ENCODE measurements at places on chromosomes 7 and 10.
A peak's percentile ranks its signal among the peaks of the same experiment; 100 is the strongest.

DNA sequence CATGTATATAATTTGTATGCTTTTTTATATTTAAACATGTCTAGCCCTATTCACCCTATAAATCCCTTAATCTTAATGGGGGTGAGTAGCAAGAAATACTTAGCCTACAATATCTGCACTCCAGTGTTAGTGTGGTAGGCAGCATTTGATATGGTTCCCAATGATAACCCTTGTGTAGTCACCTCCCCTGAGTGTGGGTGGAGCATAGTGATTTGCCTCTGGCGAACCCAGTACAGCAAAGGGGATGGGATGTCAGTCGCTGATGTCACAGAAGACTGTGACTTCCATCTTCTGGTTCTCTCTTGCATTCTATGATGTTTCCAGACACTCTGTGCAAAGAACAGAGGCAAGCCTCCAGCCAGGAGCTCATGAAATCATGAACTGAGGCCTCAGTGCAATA is 211.2 kb downstream of the CRPPA start:
- DNase-seq: no peak

DNA sequence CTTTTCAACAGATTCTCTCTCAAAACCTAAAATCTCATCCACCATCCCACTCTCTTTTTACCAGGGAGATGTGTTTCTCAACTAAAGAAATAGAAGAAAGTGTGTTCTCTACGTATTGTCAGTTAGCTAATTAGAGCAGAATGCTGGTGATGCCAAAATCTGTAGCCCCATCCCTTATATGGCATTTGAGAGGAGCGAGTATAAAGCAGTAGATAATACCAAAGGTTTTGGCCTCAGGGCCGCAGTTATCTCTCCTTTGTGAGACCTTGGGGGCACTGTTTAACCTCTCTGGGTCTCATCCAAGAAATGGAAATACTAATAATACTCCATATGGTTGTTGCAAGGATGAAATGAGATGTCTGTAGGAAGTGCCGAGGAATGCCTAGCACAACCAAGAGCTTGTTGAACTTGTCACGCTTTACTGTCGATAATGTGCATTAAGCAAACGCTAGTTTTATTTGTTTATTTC is 456 bp upstream of the DLD start:
- DNase-seq: no peak

GRCh38 chr7:926061-927030 is 28.1 kb downstream of the ADAP1 start:
- DNase-seq: no peak

- no peak for DNase-seq
Measured at GRCh38 chr7:50641442-50642405, 76.5 kb upstream of the DDC start.

DNA sequence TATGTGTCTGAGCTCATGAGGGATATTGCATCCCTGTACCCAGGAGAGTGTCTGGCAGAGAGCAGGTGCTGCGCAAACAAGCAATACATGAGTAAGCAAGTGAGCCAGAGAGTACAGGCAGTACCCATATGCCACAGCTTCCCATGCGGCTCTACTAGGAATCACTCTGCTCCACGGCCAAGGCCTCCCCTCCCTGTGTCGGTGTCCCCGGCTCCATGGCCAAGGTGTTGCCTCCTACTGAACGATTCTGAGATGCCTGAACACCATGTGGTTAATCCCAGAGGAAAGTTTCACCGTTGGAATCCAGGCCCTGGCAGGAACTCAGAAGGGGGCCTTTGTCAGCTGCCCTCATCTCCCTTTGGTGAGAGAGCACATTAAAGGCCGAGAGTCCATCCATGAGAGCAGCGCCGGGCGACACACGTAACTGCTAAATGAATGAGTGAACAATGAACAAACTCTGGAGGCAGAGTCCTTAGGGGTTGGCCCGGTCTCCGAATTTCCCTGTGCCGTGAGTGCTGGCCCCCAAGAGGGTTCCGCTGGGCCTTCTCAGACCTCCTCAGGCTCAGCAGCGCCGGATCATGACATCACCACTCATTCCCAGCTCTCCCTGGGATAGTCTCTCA is 136.0 kb upstream of the FAM20C start:
- peak; percentile 20 for DNase-seq

DNA sequence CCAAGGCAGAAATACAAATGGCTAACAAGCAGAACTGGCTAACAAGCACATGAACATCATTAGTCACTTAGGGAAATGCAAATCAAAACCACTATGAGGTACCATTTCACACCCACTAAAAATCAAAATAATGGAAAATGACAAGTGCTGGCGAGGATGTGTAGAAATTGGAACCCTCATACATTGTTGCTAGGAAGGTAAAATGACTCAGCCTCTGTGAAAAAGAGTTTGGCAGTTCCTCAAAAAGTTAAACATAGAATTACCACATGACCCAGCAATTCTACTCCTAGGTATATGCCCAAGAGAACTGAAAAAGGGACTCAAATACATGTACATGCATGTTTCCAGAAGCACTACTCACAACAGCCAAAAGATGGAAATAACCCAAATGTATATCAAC is 52.8 kb upstream of the ANAPC16 start:
- DNase-seq: no peak

GRCh38 chr10:80460399-80461207 is 6.5 kb downstream of the TSPAN14 start:
- peak; percentile 61 for DNase-seq

GRCh38 chr10:107054469-107055156 is 109.9 kb downstream of the SORCS1 start:
- DNase-seq: no peak

DNA sequence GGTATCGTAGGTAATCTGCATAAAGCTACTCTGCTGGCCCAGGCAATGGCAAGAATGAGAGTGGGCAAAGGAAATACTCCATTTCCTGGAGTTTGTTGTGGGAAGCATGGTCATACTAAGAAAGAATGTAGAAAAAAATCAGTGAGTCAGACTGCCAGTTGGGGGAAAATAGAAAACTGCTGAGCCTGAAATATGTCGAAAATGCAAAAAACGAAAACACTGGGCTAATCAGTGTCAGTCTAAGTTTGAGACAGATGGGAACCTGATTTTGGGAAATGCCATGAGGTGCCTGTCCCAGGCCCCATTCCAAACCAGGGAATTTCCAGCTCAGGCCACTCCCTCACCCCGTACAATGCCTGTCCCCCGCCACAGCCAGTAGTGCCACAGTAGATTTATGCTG is 150.0 kb downstream of the ZNF33B start:
- no peak for DNase-seq

DNA sequence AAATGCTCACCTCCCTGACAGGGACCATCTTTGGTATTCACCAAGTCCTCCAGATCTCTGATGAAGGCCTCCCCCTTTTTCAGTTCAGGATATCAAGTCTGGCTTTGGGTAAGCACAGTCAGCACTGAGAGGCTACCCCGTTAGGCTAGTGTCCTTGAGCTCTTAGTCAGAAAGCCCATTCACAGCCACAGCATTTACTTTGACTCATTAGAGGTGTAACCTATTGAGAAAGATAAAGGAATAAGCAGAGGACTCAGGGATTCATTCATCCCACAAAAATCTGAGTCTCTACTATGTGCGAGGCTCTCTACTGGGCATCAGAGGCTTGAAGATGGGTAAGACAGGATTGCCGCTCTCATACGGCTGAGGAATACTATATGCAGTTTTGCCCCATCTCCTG is 14.0 kb upstream of the RAMP3 start:
- no peak for DNase-seq

- DNase-seq: no peak
Measured at GRCh38 chr7:105673367-105674084, 92.2 kb upstream of the EFCAB10 start.

GRCh38 chr10:70403483-70404035 is 386 bp upstream of the EIF4EBP2 start:
- DNase-seq: no peak
